ENCODE measurements at places on chromosomes 1 and 21. TPM values are rescaled to one million over a fixed set of nuclear protein-coding genes. Genes with fewer than 3 reads are reported as not detected.
A peak's percentile ranks its signal among the peaks of the same experiment; 100 is the strongest.

DNA sequence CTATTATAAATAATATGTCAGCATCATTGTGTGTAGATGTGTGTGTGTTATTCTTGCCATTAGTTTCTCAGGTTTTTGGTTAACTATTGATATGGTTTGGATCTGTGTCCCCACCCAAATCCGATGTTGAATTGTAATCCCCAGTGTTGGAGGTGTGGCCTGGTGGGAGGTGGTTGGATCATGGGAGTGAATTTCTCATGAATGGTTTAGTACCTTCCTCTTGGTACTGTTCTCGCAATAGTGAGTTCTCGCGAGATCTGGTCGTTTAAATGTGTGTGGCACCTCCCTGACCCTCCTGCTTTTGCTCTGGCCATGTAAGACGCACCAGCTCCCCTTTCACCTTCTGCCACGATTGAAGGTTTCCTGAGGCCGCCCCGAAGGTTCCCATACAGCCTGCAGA lies 9.6 kb upstream of the POFUT2 start:
- no peak overlapping the region for H3K27ac ChIP-seq
- H3K4me3 ChIP-seq: no peak overlapping the region
- H3K36me3 ChIP-seq: no peaks in the 10 kb centered on the region
- DNase-seq: no peak
- H3K27me3 ChIP-seq: no peaks in the 10 kb centered on the region
- H3K4me1 ChIP-seq: peaks cover 9% of the 10 kb centered on the region

The SPRR5 gene
- not detected for total RNA-seq

The GJA9 gene
- not detected for total RNA-seq

- no peaks in the 10 kb centered on the region for H3K4me1 ChIP-seq
- no peaks in the 10 kb centered on the region for H3K27me3 ChIP-seq
Observed at GRCh38 chr1:12201352-12202189, 28.3 kb upstream of the VPS13D start.

DNA sequence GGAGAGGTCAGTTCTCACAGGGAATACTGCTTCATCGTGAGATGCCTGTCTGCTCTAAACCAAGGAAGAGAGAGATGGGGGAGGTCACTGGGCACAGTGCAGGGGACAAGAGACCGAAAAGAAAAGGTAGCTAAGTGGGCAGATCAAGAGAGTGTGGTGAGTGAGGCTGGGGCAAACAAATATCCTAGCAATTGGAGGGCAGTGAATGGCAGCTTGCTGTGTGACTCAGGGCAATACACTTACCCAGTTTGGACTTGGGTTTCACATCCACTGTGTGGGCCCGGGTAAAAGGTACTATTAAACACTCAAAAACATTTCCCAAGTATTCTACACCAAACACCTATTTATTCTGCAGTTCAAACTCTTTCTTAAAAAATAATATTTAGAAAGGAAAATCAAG lies 10.2 kb downstream of the PLXNA2 start:
- no peaks in the 10 kb centered on the region for H3K27me3 ChIP-seq
- DNase-seq: no peak
- H3K4me3 ChIP-seq: no peak overlapping the region
- H3K4me1 ChIP-seq: no peaks in the 10 kb centered on the region
- H3K27ac ChIP-seq: no peak overlapping the region

DNA sequence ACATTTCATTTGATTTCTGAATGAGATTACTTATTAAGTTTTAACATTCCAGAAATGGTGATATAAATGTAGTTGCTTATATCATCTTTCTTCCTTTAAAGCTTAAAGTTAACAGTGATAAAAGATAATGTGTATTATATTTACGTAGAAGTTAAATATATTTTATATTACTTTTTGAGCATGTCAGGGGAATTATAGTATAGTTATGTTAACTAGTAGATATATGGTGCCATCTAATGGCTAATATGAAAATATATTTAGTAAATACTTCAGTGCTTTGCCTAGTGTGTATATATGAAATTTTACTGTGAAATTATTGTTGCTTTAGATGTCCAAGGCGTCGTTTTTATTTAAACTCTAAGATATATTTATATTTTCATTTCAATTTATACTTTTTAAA lies 51.5 kb downstream of the SYT14 start:
- no peak for DNase-seq
- H3K36me3 ChIP-seq: no peaks in the 10 kb centered on the region
- peaks cover 5% of the 10 kb centered on the region for H3K27me3 ChIP-seq
- H3K27ac ChIP-seq: no peak overlapping the region
- H3K4me3 ChIP-seq: no peak overlapping the region
- H3K4me1 ChIP-seq: no peaks in the 10 kb centered on the region

DNA sequence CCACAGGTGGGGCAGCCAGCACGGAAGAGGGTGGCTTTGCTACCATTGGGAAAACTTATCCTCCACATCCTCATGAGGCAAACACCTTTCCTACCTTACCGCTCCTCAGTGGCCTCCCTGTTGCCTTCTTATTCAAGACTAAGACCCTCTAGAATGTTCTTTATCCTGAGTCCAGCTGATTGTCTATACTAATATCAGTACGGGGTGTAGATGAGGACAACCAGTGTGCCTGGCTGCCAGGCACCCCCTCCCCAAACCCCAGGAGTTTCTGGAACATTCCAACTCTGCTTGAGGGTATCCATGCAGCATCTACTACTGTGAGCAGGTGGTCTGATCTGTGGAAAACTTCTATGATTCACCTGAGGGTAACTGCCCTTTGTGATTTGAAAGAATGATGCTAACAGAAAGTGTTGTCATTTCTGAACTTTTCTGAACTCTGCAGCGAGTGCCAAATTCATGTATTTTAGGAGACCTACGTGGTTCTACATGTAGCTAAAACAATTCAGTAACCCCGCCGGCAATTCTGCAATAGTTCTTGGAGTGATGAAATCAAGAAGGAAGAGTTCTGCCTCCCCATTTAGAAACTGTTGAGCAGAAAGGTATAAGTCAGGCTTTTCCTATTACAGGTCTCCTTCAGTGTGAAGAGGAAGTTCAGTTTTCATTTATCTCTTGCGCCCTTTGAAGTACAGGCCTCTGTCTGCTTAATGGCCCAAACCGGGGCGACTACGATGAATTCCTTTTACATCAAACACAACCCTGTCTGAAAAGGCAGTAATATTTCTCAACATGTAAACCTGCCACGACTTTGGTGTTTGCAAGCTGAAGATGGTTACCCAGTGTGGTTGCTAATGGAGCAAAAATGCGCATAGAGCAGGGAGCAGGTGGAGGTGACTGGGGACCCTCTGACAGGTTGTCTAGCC lies 80.4 kb downstream of the RUNX1 start:
- H3K27me3 ChIP-seq: no peaks in the 10 kb centered on the region
- H3K4me1 ChIP-seq: no peaks in the 10 kb centered on the region
- no peak overlapping the region for H3K4me3 ChIP-seq
- no peaks in the 10 kb centered on the region for H3K36me3 ChIP-seq
- no peak overlapping the region for H3K27ac ChIP-seq

GRCh38 chr1:153549741-153550397 lies 811 bp upstream of the S100A3 start:
- H3K27me3 ChIP-seq: no peaks in the 10 kb centered on the region
- no peak overlapping the region for H3K4me3 ChIP-seq
- peaks cover 5% of the 10 kb centered on the region for H3K4me1 ChIP-seq

The FCRL5 gene
- total RNA-seq: 1.6 TPM

The C1orf94 gene
- not detected for total RNA-seq

The FCGR2B gene
- total RNA-seq: 124 TPM

The LINGO4 gene
- total RNA-seq: 0.33 TPM

The ACKR1 gene
- 81.9 TPM for total RNA-seq

DNA sequence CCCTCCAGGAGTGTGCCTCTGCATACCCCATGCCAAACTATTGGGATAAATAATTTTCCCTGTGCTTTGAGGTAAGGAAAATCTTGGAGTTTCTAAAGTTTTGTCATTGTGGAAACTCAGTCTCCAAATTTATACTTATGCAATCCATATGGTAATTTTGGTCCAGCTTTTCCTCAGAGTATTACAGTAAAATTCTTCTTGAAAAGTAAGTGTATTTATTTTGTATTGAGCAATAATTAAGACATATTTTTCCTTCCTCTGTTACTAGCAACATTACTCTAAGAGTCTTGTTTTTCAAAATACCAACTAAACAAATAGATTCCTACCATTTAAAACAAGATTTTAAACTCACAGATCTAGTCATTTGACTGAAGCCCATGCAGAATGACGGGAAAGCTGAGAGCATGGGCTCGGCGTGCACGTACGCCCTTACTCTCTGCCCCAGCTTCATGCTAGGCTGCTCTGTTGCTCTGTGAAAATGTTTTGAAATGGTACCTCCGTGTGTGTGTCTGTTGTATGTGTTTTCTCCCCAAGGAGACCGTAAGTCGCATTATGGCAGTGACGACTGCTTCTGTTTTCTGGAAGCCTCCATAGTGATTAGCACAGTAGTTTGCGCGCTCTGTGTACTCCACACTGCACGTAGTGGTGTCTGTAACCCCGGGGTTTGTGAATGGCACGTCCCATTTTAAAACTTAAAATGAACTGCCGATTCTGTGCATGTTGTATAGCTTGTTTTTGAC lies 165.3 kb downstream of the SDCCAG8 start:
- H3K27ac ChIP-seq: no peak overlapping the region
- no peaks in the 10 kb centered on the region for H3K27me3 ChIP-seq
- H3K36me3 ChIP-seq: no peaks in the 10 kb centered on the region
- H3K4me1 ChIP-seq: no peaks in the 10 kb centered on the region

- H3K36me3 ChIP-seq: no peaks in the 10 kb centered on the region
- no peak overlapping the region for H3K27ac ChIP-seq
- no peaks in the 10 kb centered on the region for H3K4me1 ChIP-seq
- no peak overlapping the region for H3K4me3 ChIP-seq
- DNase-seq: no peak
- no peaks in the 10 kb centered on the region for H3K27me3 ChIP-seq
Observed at GRCh38 chr1:245585252-245585959, 430.6 kb downstream of the KIF26B start.

DNA sequence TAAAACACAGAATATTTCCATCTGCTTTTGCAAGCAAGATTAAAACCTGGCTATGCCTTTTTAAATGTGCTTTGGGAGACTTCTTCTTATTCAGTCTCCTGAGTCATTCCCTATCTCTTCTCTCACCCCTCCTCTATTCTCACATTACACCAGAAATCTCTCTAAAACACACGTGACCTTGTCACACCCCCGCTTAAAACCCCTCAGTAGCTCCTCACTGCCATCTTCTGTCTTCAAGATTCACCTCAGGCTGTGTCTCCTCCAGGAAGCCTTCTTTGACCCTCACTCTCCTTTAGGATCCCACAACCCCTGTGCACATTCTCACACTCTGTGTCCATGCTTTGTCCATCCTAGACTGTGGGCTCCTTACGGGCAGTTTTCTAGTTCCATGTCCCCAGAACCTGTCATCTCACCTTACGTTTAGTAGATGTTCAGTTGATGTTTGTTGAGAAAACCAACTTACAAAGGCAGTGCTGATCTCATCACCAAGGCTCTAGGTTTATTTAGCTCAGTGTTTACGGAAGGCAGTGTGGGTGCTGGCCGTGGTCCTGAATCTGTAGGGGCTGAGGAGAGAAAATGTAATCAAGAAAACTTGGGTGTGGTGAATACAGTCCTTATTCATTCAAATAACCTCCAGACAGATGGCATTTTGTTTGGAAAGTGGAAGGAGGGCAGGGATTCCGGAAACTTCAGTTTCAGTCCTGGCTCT lies 143.5 kb downstream of the DMRTA2 start:
- no peaks in the 10 kb centered on the region for H3K4me1 ChIP-seq
- no peak for DNase-seq

DNA sequence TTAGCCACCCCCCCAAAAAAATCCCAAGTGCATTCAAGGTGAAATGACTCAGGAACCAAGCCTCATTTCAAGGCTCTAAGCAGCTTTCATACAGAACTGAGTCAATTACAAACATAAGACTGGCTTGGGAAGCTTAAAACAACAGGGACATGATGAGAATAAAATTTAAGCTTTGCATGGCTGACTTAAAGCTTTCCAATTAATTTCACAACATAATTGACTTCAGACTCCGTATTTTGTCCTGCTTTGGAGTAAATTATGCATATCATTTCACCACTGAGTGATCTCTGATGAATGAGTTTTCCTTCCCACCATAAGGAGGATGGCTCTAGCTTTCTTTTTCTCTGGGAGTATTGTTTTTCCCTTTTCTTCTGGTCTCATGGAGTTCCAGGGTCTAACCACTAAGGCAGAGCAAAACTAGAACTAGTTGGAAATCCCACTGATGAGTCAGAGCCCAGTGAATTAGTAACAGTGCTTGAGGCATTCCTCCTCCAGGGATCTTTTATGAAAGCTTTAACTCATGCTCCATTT lies 72.8 kb downstream of the XCL2 start:
- no peaks in the 10 kb centered on the region for H3K27me3 ChIP-seq
- H3K27ac ChIP-seq: peak overlapping the region; percentile 18
- no peak overlapping the region for H3K4me3 ChIP-seq
- DNase-seq: no peak
- H3K4me1 ChIP-seq: no peaks in the 10 kb centered on the region

GRCh38 chr1:23930270-23930669 lies 17.1 kb upstream of the CNR2 start:
- H3K4me3 ChIP-seq: no peak overlapping the region
- H3K4me1 ChIP-seq: no peaks in the 10 kb centered on the region
- no peaks in the 10 kb centered on the region for H3K36me3 ChIP-seq
- no peak overlapping the region for H3K27ac ChIP-seq

DNA sequence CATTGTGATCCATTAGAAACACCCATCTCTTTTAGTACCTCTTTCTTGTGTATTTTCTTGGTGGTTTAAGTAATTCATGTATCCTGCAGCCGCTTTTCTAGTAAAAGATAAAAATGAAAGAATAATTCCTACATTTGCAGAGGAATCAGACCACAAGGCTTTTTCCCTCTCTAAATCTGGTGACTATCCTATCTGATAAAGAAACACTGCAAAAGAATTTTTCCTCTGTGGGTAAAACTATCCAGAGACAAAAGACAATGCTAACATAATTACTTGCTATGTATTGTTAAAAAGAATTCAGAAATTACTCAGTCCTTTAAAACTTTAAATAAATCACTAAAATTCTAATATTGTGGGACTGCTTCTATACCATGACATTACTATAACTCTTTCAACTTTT lies 51.0 kb downstream of the PRRX1 start:
- no peak overlapping the region for H3K27ac ChIP-seq
- DNase-seq: no peak
- no peak overlapping the region for H3K4me3 ChIP-seq
- no peaks in the 10 kb centered on the region for H3K4me1 ChIP-seq
- no peaks in the 10 kb centered on the region for H3K27me3 ChIP-seq

GRCh38 chr21:36330904-36331303 lies 10.9 kb downstream of the MORC3 start:
- H3K27me3 ChIP-seq: no peaks in the 10 kb centered on the region
- no peaks in the 10 kb centered on the region for H3K36me3 ChIP-seq
- H3K27ac ChIP-seq: no peak overlapping the region
- no peak overlapping the region for H3K4me3 ChIP-seq

DNA sequence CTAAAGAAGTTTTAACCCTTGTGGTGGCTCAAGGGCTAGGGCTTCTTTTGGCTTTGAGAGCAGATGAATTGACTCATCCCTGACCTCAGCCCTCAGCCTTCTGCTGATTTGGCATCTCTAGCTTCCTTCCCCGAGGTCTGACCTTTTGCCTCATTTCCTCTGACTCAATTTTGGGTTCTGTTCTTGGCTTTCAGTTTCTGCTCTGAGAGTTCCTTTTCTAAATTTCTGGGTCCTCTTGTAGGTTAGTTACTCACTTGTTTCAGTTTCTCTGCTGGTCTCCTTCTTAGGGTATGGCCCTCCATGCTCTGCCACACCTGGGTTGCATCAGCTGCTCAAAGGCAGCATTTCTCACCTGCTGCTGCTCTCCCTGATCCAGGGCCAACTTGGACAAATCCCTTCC lies 19.4 kb downstream of the PDE4B start:
- no peaks in the 10 kb centered on the region for H3K4me1 ChIP-seq
- no peak overlapping the region for H3K27ac ChIP-seq
- no peak for DNase-seq
- no peaks in the 10 kb centered on the region for H3K27me3 ChIP-seq

Measured in breast epithelium (tissue), 4 donors.